ENCODE measurements at places on chromosomes 3 and 15.

GRCh38 chr15:99306694-99307338, 55.5 kb downstream of the LRRC28 start:
- no peak for DNase-seq

GRCh38 chr15:30973379-30973778, 18.0 kb downstream of the MTMR10 start:
- no peak for DNase-seq

DNA sequence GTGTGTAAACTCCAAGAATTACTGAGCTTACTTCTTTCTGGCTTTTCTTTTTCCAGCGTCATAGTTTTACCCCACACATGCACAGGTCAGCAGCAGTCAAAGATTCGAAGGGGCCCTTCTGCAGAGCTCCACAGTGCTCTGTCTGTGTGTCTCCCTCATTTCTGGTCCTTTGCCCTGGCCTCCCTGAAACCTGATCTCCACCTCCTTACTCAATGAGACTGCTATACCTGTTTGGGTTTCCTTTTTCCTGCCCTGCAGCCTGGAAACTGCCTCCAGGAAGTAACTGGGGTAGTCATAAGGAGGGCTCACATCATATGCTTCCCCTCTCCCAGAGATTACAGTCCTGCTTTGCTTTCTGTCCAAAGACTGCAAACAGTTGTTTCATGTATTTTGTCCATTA, 82.8 kb upstream of the TNIK start:
- no peak for DNase-seq

DNA sequence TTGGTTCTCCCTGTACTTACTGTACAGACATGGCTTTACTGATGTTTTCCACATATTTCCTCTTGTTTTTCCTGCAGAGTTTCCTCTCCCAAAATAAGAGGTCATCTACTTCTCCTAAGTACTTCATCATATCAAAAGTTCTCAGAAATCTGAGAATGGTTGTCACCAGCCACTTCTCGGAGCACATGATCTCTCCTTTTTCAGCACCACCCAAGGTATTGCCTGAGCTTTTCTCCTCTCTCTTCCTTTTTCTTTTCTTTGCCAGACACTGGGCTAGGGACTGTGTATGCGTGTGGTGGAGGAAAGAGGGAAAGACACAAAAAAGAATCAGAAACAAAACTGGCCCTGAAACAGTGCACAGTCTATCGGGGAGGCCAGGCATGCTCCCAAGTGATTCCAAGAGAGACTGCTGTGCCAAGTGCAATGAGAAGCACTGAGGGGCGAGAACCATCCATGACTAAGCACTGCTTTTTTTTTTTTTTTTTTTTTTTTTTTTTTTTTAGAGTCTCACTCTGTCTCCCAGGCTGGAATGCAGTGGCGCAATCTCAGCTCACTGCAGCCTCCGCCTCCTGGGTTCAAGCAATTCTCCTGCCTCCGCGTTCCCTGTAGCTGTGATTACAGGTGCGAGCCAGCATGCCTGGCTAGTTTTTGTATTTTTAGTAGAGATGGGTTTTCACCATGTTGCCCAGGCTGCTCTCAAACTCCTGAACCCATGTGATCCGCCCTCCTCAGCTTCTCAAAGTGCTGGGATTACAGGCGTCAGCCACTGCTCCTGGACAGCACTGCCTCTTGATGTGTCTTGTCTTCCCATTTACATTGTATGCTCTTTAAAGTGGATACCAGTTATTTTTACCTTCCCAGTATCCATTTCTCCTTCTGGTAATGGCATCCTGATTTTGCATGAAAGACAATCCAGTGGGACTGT, 194.0 kb upstream of the FEZF2 start:
- no peak for DNase-seq

DNA sequence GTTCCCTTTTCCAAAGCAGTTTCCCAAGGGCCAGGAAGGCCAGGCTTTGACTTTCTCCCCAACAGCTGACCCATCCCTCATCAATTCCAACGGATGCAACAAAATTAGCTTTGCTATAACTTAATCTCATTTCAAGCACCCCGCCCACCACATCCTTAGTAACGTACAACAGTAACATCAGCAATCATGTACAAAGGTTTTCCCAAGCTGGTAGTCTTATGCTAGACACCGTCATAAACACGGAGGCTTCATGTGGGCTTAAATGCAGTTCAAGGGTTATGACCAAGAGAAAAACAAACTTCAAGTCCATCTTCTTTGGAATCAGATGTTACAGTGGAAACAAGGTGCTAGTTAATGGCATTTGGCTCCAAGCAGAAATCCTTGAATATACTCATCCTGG, 66.6 kb downstream of the EOMES start:
- no peak for DNase-seq

- DNase-seq = no peak
These were observed 155.1 kb upstream of the TNIK start for GRCh38 chr3:171615281-171615680.

DNA sequence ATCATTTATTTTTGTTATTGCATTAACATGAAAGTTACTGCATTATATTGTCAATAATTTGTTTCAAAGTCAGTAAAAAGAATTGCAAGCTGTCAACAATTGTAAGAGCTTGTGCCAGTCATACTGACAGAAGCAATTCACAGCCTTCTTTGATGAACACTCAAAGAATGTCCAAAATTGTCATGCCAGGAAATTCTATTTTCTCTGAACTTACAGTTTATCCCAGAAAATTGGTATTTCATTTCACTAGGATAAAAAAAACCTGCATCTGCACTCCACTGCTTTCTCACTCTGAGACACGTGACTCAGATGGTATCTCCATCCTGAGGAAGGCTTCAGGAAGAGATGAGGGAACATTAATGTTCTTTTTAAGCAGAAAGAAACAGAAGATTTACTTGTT, 332.6 kb upstream of the CCDC54 start:
- no peak for DNase-seq

DNA sequence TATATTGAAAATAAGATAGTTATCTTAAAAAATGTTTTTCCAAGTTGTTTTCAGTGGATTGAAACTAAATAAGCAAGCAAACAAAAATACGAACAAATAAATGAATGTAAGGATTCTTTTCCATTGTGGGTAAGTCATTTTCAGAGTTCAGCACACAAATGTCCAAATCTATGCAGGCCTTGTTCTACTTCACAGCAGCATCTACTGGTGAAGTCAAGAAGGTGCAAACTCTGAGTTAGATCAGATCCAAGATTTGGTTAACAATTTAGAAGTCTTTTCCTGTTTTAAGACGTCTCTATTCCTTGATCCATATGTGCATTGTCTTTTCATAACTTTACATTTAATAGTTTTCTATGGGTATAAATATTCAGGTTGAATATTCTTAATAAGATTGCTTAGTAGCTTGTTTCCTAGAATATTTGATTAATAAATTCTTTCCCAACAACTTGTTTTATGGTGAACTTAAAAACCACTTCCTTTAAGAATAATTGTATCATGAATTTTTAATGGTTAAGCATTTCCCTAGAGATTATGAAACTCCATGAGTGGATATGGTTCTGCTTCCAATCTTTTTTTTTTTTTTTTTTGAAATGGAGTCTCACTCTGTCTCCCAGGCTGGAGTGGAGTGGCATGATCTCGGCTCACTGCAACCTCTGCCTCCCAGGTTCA, 10.5 kb downstream of the PTX3 start:
- no peak for DNase-seq

GRCh38 chr3:34203386-34203785, 405.0 kb downstream of the PDCD6IP start:
- no peak for DNase-seq

DNA sequence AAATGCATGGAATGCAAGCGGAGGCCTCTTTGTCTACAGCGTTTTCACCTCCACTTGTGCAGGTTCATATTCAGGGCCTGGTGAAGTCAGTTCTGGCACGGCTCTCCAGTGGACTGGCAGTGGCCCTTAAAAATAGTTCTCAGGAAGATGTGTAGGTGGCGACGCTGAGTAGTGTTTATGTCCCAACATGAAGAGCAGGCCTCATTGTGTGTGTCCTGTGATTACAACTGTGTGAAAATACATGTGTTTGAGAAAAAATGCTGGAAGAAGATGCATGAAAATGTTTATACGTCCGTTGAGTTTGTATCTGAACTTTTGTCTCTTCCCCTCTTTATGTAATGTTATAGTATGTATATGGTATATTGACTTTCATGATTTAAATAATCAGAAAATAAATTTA, 7.2 kb downstream of the LIPC start:
- no peak for DNase-seq

GRCh38 chr3:155701882-155702465, 42.9 kb downstream of the PLCH1 start:
- peak; percentile 28 for DNase-seq

DNA sequence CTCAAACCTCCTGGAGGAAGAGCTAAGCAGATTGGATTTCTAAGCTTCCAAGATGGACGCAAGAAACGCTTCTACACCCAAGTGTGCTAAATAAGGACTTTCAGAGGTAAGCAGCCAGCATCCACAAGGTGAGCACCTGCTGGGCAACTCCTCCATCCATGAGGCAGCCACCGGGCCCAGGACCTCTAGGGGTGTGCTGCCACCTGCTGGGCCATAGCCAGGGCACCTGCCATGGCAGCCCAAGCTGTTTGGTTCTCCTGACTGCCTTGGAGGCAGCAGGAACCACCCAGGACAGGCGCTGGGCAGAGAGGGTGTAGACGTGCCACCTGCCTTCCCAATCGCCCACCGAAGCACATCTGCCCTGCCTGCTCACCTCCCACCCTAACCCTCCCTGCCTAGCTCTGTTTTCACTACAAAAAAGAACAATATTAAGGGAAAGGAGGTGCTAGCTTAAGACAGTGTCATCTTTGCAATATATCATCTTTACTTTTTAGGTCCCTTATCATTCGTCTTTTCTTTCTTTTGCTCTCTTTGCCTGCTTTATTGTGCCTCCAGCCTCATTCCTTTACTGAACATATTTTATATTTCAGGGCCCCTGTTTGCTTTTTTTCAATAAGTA, 12.9 kb downstream of the C15orf62 start:
- peak; percentile 92 for DNase-seq

DNA sequence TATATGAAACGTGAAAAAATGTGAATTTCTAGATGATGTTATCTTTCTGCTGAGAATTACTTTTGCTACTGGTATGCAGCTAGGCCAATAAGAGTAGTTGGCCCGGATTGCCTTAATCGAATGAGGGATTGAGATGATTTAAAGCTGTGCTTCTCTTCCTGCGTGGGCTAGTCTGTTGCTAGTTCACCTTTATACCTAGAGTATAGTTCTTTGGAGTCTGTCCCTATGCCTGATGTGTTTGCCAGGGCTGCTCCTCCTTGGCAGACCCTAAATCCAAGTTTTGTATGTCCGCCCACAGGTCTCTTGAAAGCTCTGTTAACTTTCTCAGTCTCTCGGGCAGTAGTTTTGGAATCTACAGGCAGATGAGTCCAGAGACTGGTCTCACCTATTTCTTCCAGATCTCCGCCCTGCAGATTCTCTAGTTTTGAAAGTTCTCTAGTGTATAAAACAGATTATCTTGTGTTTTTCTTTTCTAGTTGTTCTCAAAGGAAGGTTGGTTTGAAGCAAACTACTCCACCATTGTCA, 64.9 kb downstream of the MEF2A start:
- no peak for DNase-seq

GRCh38 chr3:127771746-127772145, 50.6 kb downstream of the MGLL start:
- DNase-seq = no peak

GRCh38 chr3:52326976-52327375, 10.9 kb downstream of the DNAH1 start:
- DNase-seq = no peak

DNA sequence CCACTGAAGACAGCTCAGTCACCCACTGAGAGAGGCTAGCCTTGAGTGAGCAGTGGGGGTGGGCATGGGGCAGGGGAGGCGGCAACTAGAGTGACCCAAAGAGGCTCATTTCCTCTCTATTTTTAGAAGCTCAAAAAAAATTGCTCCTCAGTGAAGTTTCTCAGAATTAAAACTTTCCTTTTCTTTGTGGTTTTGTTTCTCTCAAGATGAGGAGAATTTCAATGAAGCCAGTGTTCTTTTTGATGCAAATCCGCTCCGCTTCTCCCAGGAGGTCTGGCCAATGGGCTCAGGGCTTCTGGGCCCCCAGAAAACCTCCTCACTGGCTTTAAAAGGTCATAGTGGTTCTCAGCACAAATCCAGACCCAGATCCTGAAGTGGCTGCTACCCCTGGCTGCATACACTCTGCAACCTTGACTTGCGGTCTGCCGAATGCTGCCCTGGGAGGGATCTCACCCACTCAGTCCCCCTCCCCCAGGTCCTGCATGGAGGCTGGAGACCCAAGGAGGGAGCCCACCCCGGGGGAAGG, at the start of gene ACSBG1:
Gene ACSBG1 (minus strand): TSS at position 51 of the 526 bp plus-strand sequence. CDS start 64 bp downstream, outside the sequence.
- DNase-seq = no peak

All from hematopoietic multipotent progenitor cell treated with erythropoietin and hydrocortisone succinate and interleukin-3 and kit ligand, for 17 days (in vitro differentiated cells).